Mammary epithelial cell (primary cell): ENCODE measurements at places on chromosomes 12 and 14.
A peak's percentile ranks its signal among the peaks of the same experiment; 100 is the strongest.

GRCh38 chr14:74653386-74654138 lies 41.5 kb upstream of the LTBP2 start:
- DNase-seq = no peak

GRCh38 chr14:23219075-23219474 lies 18.7 kb upstream of the RNF212B start:
- DNase-seq = no peak

- DNase-seq = no peak
Measured at GRCh38 chr12:15540005-15540404, 217.7 kb downstream of the PTPRO start.

GRCh38 chr12:22287776-22288621 lies 46.5 kb downstream of the ST8SIA1 start:
- DNase-seq = peak; percentile 57

DNA sequence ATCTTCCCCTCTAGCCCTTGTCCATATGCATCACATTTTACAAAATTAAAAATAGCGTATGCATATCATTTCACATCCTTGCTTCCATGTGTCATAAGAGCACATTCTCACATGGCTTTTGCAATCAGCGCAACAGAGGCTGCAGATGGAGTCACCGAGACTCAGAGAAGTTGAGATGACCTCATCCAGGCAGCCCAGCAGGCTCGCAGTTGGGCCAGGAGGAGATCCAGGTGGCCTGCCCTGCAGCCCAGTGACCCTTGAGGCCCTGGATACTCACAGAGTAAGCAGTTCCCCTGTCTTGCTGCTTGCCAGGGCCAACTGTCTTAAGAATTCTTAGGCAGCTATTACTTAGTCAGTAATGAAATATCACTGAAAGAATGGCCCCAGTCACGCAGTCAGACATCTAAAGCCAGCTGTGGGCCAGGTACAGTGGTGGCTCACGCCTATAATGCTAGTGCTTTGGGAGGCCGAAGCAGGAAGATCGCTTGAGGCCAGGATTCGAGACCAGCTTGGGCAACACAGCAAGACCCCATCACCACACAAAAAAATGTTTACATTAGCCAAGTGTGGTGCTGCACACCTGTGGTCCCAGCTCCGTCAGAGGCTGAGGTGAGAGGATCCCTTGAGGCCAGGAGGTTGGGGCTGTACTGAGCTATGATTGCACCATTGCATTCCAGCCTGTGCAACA lies 9.1 kb downstream of the CAMKK2 start:
- no peak for DNase-seq

DNA sequence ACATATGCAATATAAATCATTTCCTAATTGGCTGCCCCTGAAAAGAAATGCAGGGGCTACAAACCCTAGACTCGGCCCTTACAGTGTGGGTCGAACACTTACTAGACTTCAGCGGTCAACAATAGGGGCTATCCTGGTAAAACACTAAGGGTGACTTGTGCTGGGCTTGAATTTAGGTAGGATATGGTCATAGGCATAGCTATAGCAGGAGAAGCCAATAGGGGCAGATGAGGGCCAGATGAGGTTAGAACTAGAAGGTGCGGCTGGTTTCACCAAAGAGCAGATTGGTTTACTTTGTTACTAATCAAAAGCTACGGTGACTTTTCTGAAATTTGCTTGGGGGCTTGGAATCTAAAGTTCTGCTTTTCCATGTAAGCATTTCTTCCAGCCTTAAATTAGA lies 282.3 kb upstream of the DIO2 start:
- no peak for DNase-seq

- DNase-seq = peak; percentile 27
Measured at GRCh38 chr14:63493246-63493645, 49.9 kb downstream of the PPP2R5E start.

DNA sequence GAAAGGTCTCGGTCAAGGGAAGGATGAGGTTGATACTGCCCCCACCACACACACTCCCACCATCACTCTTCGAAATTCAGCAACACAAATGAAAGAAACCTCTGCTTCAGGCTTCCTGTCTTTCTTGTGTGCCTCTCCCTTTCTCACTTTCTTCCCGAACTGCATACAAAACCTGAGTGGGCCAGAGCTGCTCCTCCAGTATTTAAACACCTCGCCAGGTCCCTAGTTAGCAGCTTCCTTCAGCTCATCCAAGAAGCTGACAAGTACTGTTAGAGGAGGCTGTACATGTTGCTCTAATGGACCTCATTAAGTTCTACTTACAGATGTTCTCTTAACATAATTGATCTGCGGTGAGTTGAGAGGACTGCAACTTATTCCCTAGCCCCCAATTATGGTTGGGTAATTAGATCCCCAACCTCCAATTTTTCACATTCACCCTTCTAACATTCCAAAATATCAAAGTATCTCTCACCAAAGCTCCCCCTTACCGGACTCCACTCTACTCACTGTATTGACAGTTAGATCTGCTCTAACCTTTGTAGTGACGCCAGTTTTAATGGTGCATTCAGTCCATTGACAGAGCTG lies 4.1 kb upstream of the LMO3 start:
- no peak for DNase-seq

- peak; percentile 88 for DNase-seq
Measured at GRCh38 chr14:99271951-99272631, at the start of gene BCL11B. Gene BCL11B, minus strand, starts transcription at chr14:99272197. Its CDS starts 979 bp downstream, at chr14:99271218.

- peak; percentile 6 for DNase-seq
Measured at GRCh38 chr14:68790644-68791077, 2.2 kb downstream of the ZFP36L1 start.

DNA sequence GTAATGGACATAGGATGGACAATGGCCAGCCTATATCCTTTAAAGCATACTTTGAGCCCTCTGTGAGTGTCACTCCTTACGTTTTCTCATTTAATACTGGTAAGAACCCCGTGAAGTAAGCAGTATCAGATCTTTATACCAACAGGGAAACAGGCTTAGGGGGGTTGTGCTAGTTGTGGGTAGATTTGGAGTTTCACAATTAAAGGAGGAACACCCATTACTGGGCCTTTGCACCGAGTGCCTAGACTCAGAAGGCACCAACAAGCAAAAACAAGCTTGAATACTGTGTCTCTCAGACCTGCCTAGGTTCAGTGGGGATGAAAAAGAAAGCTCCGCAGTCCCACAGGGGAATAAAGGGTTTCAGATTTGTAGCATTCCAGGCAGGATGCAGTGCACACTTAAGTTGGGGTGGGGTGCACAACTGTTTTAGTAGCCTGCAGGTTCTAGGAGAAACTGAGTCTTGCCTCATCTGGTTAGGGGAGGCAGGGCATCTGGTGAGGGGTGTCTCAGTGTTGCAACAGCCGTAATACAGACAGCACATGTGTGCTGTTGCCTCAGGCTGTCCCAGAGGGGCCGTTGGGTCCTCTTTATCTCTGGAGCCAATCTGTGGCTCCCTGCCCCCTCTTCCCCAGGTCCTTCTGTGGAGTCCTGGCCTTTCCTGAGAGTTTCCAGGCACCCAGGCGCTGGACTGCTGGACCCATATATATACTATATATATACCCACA lies 51.2 kb downstream of the IRAK3 start:
- no peak for DNase-seq

- DNase-seq = no peak
Measured at GRCh38 chr12:53218551-53219291, 11.7 kb upstream of the ITGB7 start.

GRCh38 chr12:92640691-92641090 lies 62.1 kb upstream of the PLEKHG7 start:
- DNase-seq = no peak

DNA sequence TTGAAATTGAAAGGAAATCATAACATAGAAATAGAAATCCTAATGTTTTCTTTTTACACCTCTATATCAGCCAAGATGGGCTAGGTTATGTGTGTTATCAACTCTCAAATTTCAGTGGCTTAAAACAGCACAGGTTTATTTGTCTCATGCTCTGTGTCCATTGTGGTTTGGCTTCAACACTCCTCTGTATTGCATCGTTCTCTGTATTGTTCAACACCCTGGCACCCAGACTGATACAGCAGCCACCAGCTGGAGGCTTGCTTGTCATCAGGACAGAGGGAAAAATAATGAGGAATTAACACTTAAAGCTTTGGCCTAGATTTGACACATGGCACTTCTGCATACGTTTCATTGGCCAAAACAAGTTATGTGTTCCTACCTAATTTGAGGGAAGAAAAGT lies 234.2 kb upstream of the ARHGAP5 start:
- no peak for DNase-seq

DNA sequence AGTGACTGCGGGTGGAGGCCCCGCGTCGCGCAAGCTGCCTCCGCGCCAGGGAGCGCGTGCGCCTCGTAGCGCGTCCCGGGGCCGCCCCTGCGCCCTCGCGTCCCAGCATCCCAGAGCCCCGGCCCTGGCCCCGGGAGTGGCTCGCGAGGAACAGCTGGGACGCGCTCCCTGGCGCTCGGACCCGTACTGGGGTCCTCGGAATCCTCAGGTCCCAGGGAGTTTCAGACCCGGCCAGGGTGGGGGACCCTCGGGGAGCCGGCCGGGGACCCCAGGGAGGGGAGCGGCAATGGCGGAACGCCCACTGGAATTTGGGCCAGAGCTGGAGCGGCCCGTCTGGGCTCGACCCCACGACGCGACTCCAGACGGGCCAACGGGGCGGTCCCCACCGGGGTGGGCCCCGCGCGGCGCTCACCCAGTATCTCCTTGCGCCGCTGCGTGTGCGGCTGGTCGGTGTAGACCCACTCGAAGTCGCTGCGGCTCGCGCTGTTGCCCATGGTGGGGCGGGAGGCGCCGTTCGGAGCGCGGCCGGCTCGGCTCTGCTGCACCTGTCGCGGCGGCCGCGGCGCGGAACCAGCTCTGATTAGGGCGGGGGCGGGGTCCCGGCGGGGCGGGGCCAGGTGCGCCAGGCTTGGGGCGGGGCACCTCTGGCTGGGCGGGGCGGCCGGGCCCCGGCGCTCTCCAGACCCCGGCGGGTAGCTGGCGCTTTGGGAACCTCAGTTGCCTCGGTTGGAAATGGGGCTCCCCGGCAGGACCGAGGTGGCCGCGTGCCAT lies at the start of gene DEGS2:
TSS of gene DEGS2 (minus strand) at position 552 of the 771 bp plus-strand sequence. CDS start at position 494, 58 bp downstream.
- DNase-seq = no peak

DNA sequence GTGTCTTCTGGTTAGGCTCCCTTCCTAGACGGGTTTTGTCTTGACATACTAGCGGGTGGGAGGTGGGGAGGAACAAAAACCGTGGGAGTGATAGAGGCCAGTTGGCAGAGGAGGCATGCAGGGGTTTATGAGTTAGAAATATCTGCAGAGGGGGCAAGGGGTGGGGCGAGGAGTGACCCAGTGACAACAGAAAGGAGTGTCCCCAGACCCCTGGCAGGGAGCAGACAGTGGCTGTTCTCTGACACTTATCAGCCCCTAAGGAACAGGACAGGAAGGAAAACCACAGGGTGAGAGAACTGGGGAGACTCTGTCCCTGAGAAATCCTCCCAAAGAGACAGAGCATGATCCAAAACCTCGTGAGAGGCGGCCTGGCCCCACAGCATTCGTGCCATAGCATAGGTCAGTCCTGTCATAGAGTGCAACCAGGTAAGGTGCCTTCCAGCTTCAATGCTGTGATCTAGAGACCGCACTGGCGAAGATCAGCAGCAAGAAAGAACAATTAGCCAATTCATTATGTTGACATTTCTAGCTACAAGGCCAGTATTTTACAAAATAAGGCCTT lies 141.4 kb downstream of the CRADD start:
- no peak for DNase-seq

- no peak for DNase-seq
Measured at GRCh38 chr14:96698960-96699539, 98.1 kb upstream of the VRK1 start.

DNA sequence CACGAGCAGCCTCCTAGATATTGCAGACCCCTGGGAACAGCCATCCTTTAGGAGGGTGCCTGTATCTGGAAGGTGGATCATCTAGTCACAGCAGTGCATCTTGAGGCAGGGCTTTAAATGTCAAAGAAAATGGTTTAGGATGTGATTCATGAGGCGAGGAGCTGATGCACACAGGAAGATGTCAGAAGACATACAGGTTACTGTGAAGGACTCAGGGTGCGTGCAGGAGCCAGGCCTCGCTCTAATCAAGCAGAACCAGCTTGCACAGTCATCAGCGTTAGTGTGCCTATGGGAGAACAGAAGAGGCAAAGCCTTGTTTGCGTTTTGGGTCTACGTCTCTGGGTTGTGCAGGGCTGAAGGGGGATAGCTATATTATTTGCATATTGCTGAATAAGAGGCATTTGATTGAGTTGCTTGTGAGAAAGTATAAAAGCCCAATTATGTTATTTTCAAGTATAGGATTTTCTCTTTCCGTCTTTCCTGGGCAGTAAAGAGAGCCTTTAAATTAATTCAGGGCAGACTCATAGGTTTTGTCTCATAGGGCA lies 77.3 kb upstream of the RPH3A start:
- DNase-seq = peak; percentile 31

GRCh38 chr14:57086271-57087162 lies 182.2 kb downstream of the EXOC5 start:
- no peak for DNase-seq

- DNase-seq = peak; percentile 42
Measured at GRCh38 chr12:132084621-132085290, 59.4 kb downstream of the DDX51 start.

DNA sequence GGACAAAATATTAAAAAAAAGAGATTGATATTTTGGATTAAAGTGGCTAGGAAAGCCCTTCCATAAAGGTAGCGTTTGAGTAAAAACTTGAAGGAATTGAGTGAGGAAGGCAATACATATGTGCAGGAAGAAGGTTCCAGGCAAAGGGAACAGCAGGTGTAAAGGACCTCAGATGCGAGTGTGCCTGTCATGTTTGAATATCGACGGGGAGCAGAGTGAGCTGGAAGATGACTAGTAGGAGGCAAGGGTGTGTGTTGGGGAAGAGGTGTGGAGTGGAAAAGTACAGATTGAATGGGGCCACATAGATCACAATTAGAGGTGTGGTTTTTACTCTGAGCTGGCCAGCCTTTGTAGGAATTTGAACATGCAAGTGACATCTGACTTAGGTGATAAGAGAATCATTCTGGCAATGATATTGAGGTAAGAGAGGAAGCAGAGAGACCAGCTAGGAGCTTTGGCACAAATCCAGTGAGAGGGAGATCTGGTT lies 15.0 kb upstream of the FBXO33 start:
- DNase-seq = no peak

- DNase-seq = no peak
Measured at GRCh38 chr14:93050761-93051160, 65.0 kb downstream of the ITPK1 start.
